ENCODE measurements at places on chromosomes 12 and 14.

- DNase-seq = no peak
Observed at GRCh38 chr12:104295954-104296353, 7.6 kb upstream of the EID3 start.

DNA sequence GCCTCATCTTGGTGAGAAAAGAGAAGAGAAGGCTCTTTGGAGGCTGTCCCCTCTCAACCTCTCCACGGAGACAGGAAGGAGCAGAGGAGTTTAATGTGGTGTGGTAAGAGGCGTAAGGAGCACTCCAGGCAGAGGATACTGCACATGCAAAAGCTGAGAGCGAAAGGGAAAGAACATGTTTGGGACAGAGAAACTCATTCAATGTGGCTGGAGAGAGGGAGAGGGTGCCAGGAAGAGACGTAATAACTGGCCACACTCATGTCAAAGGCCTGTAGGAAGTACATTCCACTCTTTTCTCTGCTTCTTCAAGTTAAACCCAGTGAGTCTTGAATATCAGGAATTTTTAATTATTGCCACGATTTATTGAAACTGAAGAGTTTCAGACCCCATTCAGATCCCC lies 12.0 kb downstream of the VDR start:
- DNase-seq = no peak

DNA sequence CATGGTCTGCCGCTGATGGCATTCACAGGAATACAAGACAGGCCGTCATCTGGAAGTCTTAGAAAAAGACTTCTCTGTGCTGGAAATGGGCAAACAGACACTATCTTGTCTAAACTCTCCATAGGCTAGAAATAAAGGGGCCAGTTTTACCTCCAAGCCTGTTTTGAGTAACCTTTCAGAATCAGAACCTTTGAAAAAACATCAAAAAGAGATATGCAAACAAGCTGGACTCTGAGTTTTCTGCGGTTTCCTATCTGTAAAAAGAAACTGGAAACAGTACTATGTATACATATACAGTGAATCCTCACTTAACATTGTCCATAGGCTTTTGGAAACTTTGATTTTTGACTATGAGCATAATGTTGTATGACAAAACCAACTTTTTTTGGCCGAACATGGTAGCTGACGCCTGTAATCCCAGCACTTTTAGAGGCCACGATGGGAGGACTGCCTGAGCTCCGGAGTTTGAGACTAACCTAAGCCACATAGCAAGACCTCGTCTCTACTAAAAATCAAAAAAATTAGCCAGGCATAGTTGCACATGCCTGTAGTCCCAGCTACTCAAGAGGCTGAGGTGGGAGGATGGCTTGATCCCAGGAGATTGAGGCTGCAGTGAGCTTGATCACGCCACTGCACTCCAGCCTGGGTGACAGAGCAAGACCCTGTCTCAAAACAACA lies 92.9 kb upstream of the MAX start:
- no peak for DNase-seq

DNA sequence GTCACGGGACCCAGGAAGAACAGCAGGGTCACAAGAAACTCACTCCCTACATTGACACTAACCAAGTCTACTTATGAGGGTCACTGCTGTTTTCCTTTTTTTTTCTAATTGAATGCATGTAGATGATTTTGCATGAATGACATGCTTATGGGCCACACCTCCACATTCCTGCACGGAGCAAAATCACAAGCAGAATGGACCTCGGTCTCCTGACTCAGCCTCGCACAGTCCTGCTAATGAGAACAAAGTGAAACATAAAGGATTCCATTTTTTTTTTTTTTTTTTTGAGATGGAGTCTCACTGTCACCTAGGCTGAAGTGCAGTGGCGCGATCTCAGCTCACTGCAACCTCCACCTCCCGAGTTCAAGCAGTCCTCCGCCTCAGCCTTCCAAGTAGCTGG lies 12.3 kb downstream of the SCARB1 start:
- no peak for DNase-seq

DNA sequence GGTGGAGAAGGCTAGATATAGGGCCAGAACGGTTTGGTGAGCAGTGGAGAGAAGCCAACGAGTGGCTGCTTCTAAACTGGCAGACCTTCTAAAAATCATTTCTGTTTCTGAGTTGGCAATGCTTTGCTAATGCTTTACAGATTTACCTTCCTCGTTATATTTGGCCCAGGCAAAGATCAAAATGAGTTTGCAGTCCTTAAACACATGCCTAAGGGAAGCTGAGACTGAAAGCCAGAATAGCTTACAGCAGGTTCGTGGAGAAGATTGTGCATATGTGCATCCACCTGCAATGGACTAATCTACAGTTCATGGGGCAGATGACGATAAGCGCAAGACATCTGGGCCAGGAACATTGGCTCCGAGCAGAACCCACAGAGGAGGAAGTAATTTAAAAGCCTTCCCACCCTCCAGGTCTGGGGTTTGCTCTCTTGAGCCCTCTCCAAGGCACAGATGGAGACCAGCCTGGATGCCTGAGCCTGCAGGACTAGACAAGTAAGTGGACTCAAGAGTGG lies 99.4 kb downstream of the NINJ2 start:
- no peak for DNase-seq

- DNase-seq = no peak
Observed at GRCh38 chr12:29566441-29566840, 69.0 kb upstream of the OVCH1 start.

GRCh38 chr12:92088805-92089204 lies 56.8 kb downstream of the BTG1 start:
- no peak for DNase-seq

DNA sequence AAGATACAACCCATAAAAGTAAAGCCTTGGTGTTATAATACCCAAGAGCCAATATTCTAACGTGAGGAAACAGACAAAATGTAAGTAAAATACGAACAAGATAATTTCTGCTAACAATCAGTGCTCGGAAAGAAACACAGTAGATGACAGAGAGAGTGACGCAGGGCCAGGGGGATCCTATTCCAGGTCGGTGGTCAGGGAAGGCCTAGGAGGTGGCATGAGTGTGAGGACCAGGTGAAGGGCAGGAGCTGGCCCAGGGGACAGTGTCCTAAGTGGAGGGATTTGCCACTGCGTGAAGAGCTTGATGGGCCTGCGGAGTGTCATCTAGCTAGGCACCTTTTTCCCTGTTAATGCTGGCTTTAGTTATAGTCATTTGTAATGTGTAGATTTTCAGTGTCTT lies 35.3 kb downstream of the ETV6 start:
- DNase-seq = no peak

- no peak for DNase-seq
Observed at GRCh38 chr12:79058342-79058741, 193.8 kb downstream of the SYT1 start.

DNA sequence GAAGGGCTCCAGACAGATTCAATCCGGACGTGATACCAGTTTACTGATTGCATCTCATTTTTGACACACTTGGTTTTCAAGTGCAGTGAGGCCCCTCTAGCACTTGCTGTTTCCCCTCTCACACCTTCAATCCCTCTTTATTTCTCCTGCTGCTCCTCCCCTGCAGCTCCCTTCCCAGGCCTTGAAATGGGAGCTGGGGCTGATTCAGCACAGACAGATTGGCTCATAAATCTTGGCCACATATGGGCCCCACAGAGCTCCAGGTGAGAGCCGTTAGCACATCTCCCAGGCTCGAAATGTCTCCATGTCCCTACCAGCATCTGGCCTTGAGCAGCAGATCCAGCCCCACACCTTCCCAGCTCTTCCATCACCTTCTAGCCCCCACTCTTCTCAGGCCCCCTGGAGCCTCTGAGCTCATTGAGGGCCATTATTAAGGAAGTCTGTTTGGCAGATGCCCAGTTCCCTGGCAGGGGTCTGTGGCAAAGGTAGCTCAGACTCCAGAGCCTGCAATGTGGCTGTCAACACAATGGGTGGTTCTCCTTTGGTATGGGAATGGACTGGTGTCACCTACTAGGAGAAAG lies 220.3 kb upstream of the FKBP4 start:
- DNase-seq = no peak

DNA sequence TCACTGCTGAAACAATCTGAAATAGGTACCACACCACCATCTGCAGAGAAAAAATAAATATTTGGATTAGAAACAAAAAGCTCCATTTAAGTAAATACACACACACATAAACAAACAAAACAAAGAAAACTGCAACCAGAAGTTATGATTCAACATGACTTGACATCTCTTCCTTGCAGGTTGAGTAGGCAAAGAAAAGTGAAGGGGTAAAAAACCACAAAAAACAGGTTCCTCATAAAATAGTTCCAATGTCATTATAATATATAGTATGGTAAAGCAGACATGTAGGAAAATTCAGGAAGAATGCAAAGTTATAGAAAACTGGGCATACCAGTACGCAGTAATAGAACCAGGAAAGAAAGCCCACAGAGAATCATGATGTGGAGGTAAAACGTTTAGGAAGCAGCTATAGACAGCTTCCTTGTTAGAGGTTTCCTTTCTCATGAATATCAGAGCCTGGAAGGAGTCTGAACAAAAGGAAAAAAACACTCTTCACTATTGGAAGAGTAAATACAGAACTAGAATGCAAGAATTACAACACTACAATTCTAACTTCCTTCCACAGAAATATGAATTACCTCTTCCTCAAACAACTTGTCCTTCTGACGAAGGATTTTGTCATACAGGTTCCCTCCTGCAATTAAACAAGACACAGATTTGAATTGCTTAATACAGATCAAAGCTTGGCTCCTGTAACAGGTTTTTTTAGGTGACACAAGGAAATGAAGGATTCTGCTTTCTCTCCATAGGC lies 6.1 kb downstream of the NEK9 start:
- DNase-seq = peak; percentile 84

- DNase-seq = no peak
Observed at GRCh38 chr14:63713058-63713457, 14.8 kb downstream of the SGPP1 start.

GRCh38 chr14:21917699-21918436 lies 244.2 kb upstream of the OR4E1 start:
- peak; percentile 69 for DNase-seq

DNA sequence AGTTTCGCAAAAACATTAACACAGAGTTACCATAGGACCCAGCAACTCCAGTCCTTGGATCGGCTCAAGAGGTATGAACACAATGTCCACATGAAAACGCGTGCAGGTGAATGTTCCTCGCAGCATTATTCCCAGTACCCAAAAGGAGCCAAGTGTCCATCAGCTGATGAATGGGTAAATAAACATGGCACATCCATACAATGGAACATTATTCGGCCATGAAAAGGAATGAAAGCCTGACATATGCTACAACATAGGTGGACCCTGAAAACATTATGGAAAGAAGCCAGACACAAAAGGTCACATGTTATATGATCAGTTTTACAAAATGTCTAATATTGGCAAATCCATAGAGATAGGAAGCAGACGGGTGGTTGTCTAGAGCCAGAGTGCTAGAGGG lies 9.1 kb downstream of the RILPL1 start:
- DNase-seq = no peak

GRCh38 chr14:36099619-36100018 lies 76.9 kb downstream of the PTCSC3 start:
- DNase-seq = no peak

DNA sequence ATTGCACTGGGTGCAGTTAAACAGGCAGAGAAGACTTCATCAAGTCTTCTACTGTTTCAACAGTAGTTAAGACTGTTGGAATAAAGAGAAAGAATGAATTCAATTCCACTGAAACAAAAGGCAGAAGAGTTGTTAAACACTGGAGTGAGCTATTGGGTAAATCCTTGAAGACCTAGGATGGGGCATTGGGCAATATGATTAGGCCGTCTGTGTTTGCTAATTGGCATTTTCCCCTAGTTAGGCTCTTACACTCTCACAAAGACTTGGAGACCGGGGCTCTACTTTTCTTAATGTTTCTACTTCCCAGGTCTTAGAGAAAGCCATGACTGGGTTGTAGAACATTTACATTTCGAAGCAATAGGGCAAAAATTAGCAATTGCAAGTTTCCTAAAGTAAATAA lies 402.1 kb downstream of the NAV3 start:
- no peak for DNase-seq

DNA sequence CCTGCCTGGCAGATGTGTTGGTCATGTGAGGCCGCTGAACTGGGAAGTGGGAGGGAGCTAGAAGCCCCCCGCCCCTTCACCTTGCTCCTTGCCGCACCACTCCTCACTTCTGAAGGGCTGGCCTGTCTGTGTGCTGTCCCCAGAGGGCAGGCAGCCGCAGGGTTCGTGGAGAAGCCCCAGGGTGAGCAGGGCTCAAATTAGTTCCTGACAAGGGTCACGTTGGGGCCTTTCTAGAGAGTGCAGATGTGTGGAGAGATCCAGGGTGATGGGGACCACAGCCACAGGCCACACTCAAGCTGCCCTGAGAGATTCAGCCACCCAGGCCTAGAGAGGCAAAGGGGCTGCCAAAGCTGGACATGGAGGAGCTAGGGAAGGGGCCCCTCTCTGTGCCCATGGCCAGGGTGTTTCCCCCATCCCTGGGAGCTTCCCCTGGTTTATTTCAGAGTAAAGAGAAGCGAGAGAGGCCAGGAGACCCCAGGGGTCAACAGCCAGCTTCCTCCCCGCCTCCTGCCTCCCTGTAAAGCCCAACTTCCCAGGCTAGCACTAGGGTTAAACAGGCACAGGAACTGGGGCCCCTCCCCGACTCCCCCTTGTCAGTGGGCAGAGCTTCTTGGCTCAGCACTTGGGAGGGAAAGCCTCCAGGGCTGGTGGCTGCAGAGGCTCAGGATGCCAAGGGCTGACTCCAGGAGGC lies 16.2 kb downstream of the SLC25A29 start:
- no peak for DNase-seq

GRCh38 chr12:107903341-107904061 lies 129.0 kb downstream of the ASCL4 start:
- DNase-seq = no peak

GRCh38 chr12:114668886-114669288 lies 15.1 kb downstream of the TBX3 start:
- no peak for DNase-seq

- no peak for DNase-seq
Observed at GRCh38 chr14:95562892-95563685, 28.2 kb downstream of the GLRX5 start.

DNA sequence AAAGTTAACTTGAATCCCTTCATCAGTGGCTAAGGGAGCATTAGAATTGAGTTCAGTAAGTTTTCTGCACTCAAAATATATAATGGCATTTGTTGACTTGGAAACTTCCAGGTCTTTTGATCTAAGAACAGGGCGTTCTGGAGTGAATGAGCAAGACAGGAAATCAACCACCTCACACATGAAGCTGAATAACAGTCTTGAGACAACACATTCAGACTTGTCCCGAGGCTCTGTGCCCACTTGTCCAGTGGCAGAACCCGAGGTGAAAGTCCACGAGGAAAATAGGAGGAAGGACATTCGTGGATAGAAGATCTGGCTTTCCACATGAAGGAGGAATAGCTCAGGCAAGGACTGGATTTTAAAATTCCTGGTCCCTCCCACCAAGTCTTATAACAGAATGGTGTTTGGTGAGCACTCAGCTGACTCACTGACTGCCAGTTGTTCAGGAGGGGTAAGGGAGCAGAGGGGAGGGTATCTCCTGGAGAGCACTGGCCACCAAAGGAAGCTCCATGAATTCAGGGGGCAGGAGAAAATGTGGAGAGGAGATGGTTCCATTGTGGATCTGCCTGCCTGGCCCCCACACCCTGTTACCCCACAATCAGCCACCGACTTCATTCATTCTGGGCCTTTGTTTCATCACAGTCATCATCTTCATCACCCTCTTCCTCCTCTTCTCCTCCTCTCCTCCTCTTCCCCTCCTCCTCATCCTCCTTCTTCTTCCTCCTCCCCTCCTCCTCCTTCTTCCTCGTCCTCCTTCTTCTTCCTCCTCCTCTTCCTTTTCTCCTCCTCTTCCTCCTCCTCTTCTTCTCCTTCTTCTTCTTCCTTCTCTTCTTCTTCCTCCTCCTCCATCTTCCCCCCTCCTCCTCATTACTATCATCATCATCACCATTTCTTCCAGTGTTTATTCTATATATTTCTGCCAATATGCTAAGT lies 620.1 kb downstream of the MED13L start:
- no peak for DNase-seq
